T-helper 2 cell (primary cell): ENCODE measurements at places on chromosomes 4 and X.

DNA sequence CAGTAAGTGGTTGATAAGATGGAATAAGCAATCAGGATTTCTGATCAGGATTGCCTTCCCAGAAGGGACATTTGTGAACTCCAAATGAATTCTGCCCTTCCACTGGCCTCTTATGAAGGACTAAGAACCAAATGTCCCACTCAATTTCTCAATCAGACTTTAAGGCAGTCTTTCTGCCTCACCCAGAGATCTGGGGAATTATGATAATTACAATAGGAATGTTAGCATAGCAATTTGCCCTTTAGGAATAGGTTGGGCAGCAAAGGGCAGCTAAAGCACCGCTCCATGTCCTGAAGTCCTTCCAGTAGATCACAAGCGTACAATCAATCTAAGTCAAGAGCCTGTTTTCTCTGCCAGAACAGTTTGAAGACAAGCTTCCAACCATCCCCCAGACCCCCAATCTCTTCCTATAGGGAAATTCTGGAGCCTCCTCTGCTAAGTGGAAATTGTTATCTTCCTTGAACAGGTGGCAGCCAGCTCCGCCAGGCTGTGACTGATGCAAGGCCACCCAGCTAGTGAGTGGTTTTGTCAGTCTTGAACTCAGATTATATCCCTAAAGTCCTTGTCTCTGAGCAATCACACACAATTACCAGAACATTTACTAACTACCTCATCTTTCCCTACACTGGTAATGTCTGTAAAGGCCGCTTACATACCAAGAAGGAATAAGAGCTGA is 18.6 kb downstream of the NKX3-2 start:
- no peak for DNase-seq

DNA sequence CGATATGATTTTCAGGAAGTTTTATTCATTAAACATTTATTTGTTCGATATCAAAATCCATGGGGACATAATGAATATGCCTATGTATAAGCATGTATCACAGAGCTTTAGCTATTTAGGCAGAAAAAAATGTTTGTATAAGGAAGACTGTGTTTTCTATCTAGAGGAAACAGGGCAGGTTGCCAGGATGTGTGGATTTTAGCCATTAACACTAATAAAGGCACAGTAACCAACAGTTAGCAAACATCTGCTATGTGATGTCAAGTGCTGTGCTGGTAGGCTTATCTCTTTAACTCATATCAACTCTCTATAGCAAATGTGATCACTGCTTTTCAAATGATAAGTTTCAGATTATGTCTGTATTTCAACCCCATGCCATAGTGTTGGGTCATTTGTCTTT is 708.9 kb upstream of the HS3ST1 start:
- no peak for DNase-seq

GRCh38 chrX:46814966-46815365 is 21.9 kb upstream of the RP2 start:
- DNase-seq, result no peak

DNA sequence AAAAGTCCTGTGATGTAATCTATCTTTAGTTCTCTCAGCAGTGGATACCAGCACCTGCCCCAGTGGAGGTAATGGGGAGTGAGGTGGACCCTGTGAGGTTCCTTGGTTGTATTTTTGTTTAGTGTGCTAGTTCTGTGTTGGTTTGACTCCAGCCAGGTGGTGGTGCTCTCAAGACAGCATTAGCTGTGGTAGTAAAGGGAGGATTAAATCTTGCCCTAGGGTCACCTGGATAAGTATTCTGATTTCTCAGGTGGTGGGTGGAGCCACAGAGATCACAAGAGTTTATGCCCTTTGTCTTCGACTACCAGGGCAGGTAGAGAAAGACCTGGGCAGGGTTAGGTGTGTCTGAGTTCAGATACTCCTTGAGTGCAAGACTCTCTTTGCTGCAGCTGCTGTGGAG is 176.3 kb upstream of the EDA2R start:
- no peak for DNase-seq

DNA sequence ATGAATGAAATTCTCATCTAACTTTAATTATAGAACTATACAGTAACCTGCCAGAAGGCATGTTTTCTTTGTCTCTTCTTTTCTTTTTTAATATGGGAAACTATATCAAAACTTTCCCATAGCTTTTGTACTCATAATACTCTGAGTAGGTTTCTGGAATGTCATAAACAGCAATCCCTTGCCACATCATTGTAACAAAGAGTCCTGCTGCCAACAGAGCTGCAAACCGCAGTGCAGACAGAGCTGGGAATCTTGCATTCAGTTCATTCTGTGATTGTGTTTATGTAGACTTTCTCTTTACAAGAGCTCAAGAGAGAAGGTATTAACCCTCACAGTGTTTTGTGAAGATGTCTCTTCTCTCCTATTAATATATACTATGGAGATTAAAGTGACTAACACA is 304.4 kb upstream of the SLIT2 start:
- no peak for DNase-seq

DNA sequence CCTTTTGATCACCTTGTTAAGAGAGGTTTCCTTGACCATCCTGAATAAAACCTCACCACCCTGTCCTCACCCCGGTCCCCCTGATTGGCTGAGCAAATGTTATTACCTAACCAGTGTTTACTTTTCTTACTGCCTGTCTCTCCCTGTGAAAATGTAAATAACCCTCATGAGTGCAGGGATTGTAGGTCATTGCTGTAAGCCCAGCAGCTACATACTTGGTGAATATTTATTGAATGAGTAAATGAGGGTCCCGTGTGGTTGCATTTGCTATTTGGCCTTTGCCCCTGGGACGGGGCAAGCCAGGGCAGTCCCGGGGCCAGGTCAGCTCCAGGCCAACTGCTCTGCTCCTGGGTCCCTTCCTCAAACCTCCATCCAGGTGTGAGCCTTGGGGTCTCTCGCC is 55.5 kb upstream of the CLCN4 start:
- DNase-seq, result no peak

GRCh38 chr4:78534286-78534955 is 17.1 kb upstream of the ANXA3 start:
- DNase-seq, result no peak

GRCh38 chr4:168757500-168757899 is 252.6 kb downstream of the CBR4 start:
- no peak for DNase-seq

GRCh38 chr4:98612318-98613250 is 45.8 kb downstream of the TSPAN5 start:
- DNase-seq, result no peak

- no peak for DNase-seq
These were observed 90.5 kb downstream of the STK32B start for GRCh38 chr4:5141802-5142201.

GRCh38 chr4:4853371-4853823 is 6.1 kb upstream of the MSX1 start:
- DNase-seq, result no peak

DNA sequence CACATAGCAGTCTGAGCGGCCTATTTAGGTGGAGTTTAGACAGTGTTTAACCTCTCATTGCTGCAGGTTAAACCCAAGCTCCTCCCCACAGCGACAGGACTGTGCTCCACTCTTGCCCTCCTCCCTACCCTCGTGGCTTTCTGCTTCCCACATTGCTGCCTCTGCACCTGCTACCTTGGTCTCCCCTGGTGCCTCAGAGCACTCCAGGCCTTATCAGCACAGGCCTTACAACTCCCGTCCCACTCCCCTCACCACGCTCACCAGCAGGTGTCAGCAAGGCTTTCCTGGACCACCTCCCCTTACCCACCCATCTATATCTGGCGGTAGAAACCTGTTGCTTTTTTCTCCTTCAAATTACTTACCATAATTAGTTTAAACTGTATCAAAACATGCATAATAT is 18.6 kb downstream of the HELT start:
- no peak for DNase-seq

DNA sequence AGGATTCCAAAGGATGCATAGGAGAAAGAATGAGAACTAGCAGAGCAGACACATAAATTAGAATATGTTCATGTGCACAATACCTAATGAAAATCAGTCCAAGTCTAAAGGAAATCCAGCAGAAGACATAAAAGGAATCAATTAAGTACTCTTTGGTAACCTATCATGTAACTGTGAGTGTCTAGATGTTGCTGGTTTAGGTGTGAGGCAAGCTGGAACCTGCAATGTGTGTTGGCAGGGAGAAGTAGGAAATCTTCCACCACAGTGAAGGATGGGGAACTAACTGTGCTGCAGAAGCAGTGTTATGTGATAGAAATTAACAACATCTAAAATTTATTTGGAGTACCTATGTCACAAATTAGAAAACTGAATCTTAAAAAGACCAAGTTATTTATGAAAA is 330.8 kb upstream of the DKK2 start:
- DNase-seq, result no peak

- DNase-seq, result no peak
These were observed at the start of gene GRIA3 for GRCh38 chrX:123184219-123184865. Gene GRIA3, plus strand, starts transcription at chrX:123184278. Its CDS starts 258 bp downstream, at chrX:123184536.

DNA sequence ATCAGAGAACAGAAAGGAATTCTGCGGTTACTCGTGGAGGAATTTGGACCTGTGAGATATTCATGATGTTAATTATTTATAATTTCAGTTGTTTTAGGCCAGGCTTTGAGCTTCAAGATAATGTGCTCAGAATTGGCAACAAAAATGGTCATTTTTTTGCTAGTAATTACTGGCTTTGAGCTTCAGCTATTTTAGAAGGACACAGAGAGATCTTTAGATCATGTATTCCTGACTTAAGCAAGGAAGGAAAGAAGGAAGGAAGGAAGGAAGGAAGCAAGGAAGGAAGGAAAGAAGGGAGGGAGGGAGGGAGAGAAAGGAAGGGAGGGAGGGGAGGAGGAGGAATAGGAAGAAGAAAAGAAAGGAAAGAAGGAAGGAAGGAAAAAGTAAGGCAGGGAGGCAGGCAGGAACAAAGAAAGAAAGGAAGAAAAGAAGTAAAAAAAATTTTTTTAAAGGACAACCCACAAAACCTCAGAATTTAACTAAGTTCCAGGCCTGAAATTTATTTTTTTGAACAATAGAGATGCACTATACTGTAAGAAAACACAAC is 277.9 kb upstream of the KLF3 start:
- DNase-seq, result no peak

- DNase-seq, result no peak
These were observed 93.7 kb downstream of the RTL5 start for GRCh38 chrX:72038016-72038415.

DNA sequence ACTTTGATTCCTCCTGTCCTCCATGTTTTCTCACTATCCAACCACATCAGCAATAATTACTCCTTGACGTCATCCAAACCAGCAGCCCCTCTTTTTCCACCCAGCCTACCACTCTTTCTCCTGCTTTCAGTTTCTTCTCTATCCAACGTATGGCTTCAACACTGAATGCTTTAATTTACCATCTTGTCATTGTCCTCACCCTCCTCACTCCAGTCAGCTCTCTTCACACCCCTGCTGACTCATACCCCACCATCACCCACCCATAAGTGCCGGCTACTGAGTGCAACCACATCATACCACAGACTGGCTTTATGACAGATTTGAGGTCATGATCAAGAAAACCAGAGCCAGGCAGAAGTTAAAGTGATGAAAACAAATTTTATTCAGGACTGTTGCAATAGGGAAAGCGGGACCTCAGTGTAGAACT is 9.8 kb upstream of the ANXA5 start:
- DNase-seq, result peak; percentile 75

DNA sequence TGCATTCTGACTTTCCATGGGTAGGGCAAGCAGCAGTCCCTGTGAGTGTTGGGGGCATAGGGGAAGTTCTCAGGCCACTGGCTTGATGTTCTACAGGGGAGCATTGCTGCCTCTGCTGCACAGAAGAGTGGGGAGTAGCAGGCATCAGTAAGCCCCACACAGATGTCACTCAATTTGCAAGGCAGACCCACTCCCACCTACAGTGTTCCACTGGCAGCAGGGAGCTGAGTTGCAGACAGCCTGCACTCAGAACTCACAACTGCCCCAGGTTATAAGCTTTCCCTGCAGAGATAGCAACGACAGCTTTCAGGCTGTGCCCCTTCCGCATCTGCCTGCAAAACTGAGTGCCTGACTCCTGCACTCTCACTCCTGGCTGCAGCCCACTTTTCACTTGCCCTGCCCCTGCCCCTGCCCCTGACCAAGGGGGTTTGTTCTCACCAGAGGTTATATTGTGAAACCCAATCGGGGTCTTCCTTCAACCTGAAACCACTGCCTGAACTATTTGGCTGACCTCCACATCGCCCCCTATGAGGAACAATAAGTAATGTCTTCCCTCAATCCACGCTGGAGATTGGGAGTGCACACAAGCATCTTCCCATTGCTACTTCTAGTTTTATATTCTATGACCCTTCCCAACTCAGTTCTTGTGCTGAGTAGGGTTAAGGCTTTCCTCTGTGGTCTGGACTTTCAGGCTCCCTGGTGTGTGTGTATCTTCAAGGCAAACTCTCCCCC is 227.4 kb upstream of the CXorf51B start:
- no peak for DNase-seq

DNA sequence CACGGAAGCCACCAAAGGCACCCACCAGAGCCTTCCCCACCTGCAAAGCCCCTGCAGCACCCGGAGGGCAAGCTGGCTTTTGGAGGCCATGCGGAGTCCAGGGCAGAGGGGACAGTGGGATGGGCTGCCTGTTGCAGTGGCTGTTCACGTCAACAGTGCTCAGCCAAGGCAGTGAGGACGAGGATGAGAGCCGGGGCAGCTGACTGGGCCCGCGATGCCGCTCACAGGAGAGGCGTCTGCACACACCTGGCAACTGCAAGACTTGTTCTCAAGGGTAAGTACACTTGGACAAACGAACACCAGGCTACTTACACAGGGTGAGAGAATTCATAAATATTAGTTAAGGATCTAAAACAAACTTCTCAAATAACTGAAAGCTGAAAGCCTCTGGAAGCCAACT is 19.6 kb downstream of the FGFR3 start:
- DNase-seq, result no peak

GRCh38 chr4:152010710-152011079 is 249.9 kb upstream of the GATB start:
- no peak for DNase-seq

GRCh38 chr4:13534344-13535063 is 9.8 kb downstream of the NKX3-2 start:
- no peak for DNase-seq

GRCh38 chrX:136755411-136755810 is 25.3 kb downstream of the ARHGEF6 start:
- DNase-seq, result no peak

DNA sequence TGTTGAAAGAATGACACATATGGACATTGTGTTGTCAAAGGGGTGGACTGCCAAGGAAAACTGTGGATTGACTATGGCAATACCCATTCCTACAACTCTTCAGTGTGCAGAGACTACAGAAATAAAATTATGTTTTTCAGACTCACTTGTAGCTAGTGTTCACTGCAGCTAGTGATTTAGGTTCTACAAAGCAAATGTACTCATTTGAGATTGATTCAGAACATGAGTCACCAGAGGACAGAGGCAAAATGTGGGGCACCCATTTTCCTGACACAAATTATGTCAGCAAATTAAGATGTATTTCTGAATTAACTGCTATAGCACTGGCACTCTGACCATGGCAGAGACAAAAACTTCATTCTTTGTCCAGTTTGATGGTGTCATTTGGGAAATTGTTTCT is 40.7 kb downstream of the SPCS3 start:
- no peak for DNase-seq

GRCh38 chrX:119238557-119238956 is 2.5 kb downstream of the PGRMC1 start:
- no peak for DNase-seq

GRCh38 chr4:93199492-93199891 is 629.1 kb upstream of the ATOH1 start:
- no peak for DNase-seq
